Fibroblast of the aortic adventitia (primary cell): ENCODE measurements at places on chromosomes 6 and 20. TPM values are rescaled to one million over a fixed set of nuclear protein-coding genes. Genes with fewer than 3 reads are reported as not detected.

- no peak for DNase-seq
These were observed 48.9 kb downstream of the RNASET2 start for GRCh38 chr6:166907373-166907841.

- DNase-seq: no peak
These were observed 53.8 kb upstream of the HDAC2 start for GRCh38 chr6:114024746-114025145.

- DNase-seq: no peak
These were observed 28.9 kb upstream of the RIPK1 start for GRCh38 chr6:3039384-3039783.

GRCh38 chr6:82033631-82034211 lies 213.8 kb downstream of the IBTK start:
- DNase-seq: peak; percentile 61

Gene ACSS1
- total RNA-seq: 0.99 and 2.5 TPM in 2 replicates

DNA sequence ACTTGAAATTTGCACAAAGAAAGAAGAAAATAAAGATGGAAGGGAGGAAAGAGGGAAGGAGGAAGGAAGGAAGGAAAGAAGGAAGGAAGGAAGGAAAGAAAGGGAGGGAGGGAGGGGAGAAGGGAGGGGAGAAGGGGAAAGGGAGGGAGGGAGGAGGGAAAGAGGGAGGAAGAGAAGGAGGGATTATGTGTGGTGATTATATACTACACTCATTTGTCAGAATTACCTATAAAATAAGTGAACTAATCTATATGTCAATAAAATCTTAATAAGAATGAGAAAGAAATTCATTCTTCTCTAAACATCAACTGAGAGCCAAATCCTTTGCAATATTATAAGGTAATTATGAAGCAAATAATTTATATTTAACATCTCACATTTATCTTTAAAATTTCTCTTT lies 77.9 kb upstream of the TFAP2D start:
- DNase-seq: no peak

DNA sequence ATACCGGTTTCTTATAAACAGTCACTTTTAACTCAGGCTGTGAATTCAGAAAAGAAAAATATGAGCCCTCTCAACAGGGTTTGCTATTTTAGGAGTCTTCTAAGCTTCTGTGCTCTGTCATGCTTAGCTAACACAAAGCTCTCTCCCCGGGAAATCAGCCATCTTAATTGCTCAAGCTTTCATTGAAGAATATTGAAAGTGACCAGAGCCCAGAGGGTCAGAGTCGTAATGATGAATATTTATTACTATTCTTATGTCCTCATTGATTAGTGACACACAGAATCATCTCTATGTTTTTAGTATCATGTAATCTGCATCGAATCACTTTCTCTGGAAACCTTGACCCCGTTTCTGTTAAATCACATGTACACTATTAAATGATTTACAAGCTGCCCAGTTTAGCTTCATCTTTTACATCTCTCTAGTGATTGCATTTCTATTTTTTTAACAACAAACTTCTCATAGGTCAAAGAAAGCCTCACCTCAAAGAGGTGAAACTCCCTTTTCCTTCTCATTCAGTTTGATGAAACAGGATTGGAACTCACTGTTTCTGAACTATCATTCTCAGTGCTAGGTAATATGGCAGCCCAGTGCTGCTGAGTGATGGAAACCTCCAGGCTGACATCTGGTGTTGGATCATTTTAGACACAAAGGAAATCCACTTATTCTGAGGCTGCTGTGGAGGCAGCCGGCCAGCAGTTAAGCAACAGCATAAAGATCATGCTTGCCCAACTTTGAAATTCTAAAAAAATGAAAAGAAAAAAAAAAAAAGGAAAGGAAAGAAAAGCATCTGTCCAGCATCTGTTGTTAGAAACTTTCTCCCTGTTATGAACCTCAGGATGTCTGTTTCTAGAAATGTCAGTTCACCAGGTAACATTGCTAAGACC lies 96.3 kb downstream of the RFPL4B start:
- DNase-seq: peak; percentile 71

DNA sequence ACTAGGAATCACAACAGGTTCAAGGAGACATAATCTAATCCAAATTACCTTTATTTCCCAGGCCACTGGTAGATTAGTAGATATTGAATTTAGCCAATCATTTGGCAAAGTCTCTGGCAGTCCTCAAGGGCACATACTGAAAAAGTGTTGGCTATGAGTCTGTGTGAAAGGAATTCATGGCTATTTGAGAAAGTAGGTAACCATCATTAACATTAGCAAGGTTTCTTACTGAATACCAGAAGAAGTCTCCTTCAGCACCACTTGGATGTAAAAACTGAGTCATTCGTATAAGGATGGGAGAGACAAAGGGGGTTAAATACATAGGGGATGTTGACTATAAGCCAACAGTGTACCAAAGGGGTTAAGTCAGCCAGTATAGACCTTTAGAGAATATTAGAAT lies 36.7 kb downstream of the AGPAT4 start:
- DNase-seq: no peak

- peak; percentile 87 for DNase-seq
These were observed 49.5 kb downstream of the TOX2 start for GRCh38 chr20:43963872-43964791.

GRCh38 chr6:5670381-5670780 lies 336.3 kb downstream of the NRN1 start:
- no peak for DNase-seq

Gene OR2J3
- total RNA-seq: not detected in 2 replicates

Gene CST2
- total RNA-seq: 0.36 TPM in 1 of 2 replicates, not detected in the other

GRCh38 chr6:148617530-148617929 lies 129.3 kb upstream of the UST start:
- DNase-seq: no peak

Gene CAPN11
- total RNA-seq: not detected in 2 replicates

DNA sequence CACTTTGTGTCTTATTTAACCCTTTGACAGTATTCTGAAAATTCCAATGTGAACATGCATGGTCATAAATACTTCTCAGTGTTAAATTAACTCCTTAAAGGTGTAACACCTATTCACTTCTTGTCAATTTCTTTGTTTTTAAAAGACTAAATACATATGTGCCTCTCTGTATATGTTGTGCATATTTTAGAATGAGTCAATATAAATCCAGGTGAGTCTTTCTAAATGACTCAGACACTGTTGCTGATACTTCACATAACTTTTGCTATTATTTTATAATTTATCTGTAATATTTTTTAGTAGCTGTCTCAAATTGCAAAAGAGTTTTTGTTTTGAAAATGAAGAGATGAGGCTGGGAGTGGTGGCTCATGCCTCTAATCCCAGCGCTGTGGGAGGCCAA lies 36.0 kb downstream of the TIAM2 start:
- DNase-seq: no peak

DNA sequence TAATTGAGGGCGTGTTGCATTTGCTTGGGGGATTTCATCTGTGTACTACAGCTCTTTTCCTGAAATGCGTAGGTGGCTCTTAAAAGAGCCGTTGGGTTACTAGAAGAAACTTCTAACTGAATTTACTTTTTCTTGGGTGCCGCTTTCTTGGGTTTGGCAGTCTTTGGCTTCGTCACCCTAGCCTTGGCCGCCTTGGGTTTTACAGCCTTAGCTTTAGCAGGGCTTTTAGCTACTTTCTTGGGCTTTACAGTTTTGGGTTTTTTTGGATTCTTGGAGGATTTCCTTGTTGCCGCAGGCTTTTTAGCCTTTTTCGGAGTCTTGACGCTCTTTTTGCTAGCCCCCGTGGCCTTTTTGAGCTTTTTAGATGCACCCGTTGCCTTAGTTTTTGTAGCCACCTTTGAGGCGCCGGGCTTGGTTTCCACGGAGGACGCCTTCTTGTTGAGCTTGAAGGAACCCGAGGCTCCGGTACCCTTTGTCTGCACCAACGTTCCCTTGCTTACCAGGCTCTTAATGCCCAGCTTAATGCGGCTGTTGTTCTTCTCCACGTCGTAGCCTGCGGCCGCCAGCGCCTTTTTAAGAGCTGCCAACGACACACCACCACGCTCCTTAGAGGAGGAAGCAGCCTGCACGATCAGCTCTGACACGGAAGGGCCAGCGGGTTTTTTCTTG lies 54.5 kb downstream of the TRIM38 start:
- DNase-seq: no peak

- DNase-seq: no peak
These were observed 46.2 kb downstream of the PREX1 start for GRCh38 chr20:48781634-48782033.

Gene SNX5
- 99.7 and 147 TPM in 2 replicates for total RNA-seq

Gene BANF2
- not detected in 2 replicates for total RNA-seq

Gene TLDC2
- 0.18 TPM in 1 of 2 replicates, not detected in the other for total RNA-seq

Gene ALDH5A1
- total RNA-seq: 0.54 and 1.6 TPM in 2 replicates

DNA sequence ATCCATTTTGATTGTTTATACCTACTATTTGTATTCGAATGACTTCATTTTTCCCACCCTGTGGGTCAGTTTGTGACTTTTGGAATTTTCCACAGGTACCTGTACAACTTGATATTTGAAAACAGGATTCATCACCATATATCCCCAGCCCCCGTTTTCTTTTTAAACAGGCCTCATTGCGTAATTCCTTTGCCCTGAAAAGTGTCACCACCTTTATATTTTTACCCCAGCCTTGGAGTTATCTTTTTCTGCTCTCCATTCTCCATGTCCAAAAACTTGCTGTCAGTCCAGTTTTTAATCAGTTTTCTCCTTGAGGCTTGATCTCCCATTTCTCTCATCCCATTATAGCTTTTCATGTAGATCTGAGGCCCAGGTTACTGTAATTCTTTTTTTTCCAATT lies 16.6 kb downstream of the ZKSCAN8 start:
- no peak for DNase-seq

- no peak for DNase-seq
These were observed 135.6 kb downstream of the SLC24A3 start for GRCh38 chr20:19347943-19348456.
